T1000 (cell line): ENCODE measurements at places on chromosomes 11 and 22.

GRCh38 chr22:47128622-47129215 is 366.3 kb downstream of the TBC1D22A start:
- DNase-seq: no peak

DNA sequence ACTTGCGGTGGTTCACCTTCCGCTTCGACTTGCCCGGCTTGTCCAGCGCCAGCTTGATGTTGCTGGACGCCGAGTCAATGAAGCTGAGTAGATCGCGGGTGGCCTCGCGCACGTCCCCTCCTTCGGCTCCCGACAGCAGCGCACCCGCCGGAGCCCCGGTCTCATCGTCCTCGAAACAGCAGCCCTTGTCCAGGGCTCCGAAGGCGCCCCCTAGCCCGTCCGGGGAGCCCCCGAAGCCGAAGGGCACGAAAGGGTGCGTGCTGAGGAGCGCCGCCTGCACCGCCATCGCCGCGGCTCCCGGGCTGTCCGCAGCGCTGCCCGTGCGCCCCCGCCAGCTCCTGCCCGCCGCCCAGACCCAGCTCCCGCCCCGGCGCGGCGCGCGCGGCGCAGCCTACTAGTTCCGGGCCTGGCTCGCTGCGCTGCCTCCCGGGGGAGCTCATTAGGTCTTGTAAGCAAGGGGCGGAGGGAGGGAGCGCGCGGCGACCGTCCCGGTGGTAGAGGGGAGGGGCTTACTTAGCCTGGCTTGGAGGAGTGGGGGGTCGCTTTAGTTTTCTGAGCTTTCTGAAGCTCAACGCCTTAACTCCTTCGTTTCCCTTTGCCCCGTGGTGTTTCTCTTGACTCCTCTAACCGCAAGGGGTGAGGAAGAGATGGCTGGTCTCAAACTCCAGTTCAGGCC is at the start of gene FAM181B:
Gene FAM181B, minus strand, starts transcription at position 421 of the 676 bp plus-strand sequence. Its CDS starts 135 bp downstream, at position 286.
- peak; percentile 24 for DNase-seq

GRCh38 chr22:21455334-21456089 is 11.7 kb upstream of the TMEM191C start:
- no peak for DNase-seq

DNA sequence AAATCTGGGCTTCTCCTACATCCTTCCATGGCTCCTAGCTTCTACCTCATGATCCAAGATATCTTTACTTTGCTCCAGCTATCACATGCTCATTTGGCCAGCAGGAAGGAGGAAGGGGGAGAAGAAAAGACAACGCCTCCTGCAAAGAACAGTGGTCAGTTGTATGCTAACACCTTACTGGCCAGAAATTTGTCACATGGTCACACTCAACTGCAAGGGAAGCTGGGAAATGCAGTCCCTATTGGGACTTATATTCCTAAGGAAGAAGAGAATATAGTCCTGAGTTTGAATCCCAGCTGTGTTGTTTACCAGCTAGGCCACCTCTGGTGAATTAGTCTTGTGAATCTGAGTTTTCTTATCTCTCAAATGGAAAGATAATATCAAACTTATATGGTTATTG is 272.0 kb downstream of the BLID start:
- DNase-seq: no peak

- no peak for DNase-seq
Measured at GRCh38 chr22:48886604-48887393, 940.9 kb downstream of the BRD1 start.

DNA sequence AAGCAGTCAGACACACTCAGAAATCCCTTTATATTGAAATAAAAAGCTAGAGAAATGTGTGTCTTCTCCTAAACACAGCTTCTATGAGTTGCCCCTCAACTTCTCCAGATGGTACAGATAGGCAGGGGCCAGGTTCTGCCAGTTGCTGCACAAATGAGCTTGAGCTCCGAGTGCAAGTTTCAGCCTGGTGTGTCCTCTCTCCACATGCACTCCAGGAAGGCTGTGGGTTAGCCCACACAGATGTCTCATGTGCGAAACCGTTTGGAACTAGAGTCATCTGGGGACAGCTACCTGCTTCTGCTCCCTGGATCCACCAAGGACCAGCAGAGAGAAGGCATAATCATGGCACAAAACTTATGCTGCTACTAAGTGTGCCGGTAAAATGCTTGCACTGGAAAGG is 812.6 kb downstream of the OPCML start:
- no peak for DNase-seq

GRCh38 chr11:94588366-94588942 is 21.3 kb downstream of the PIWIL4 start:
- DNase-seq: no peak

DNA sequence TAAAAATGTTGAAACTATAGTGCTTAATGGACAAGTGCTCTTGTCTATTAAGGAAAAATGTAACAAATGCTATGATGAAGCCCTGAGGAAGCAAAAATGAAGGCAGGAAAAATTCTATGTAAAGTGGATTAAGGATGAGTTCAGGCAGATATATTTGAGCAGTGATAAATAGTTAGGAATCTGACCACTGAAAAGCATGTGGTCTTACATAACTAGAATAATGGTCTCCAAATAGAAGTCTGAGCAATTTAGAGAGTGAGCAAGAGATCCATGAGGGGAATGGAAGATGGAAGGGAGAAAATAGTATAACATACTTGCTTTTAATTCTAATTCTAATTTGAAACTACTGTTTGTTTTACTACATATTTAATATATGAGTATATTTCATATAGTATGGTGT is 510.6 kb upstream of the ARHGAP42 start:
- no peak for DNase-seq

DNA sequence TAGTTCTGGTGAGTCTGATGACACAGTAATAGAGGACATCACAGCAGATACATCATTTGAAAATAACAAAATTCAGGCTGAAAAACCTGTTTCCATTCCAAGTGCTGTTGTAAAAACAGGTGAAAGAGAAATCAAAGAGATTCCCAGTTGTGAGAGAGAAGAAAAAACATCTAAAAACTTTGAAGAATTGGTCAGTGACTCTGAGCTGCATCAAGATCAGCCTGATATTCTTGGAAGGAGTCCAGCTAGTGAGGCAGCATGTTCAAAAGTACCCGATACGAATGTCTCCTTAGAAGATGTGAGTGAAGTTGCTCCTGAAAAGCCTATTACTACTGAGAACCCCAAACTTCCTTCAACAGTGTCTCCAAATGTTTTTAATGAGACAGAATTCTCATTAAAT is 38.7 kb downstream of the RTN3 start:
- DNase-seq: no peak

DNA sequence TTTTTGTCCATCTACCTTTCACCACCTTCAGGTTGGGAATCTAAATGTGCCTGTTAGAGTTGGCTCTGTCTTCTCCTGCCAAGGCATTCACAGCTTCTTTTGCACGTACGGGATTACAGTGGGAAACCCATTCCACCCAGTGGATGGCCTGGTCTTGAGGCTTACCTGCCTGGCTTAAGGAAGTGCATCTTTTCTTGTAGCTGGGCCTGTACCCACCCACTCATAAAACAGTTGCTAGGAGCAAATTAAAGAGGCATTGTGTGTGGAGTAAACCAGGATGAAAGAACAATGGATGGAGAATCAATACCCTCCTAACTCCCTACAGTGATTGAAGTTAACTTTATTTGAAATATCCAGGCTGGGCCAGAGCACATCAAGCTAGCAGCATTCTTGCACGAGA is 71.6 kb downstream of the TEAD1 start:
- no peak for DNase-seq

- DNase-seq: no peak
Measured at GRCh38 chr22:31925056-31925455, 19.3 kb upstream of the YWHAH start.

DNA sequence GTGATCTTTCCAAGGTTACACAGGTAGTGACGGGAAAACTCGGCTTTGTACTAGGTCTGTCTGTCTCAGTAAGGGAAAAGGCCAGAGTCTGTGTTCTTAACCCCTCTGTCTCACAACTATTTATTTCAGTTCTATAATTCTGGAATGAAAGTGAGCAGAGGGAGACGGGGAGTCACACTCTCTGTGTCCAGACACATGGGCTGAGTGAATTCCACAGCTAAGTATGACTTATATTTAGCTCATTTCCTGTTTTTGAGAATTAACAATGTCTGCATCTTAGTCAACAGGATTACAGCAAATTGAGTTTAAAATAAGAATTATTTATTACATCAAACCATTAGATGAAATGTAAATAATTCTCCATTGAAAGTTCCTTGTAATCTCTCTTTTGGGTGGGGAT is 62.5 kb upstream of the OR4B1 start:
- DNase-seq: no peak
